ENCODE measurements at places on chromosomes 6 and 20.

- DNase-seq, result no peak
Measured at GRCh38 chr6:56102216-56102615, 145.2 kb downstream of the COL21A1 start.

DNA sequence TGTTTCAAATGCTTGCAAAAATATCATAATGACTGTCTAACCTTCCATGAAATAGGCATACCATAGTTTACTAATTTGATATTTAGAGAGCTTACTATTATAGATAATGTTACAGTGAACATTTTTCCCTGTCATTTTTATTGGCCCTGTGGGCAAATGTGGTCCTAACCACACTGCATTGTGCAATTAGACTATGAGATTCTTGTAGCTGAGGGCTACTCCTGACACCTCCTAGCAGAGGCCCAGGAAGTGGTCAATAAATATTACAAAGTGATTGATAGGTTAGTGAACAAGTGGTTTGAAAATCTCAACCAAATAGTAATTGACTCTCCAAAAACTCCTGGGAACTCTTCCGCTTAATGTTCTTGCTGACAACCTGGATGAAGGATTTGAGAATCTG, 160.5 kb upstream of the KCNG1 start:
- no peak for DNase-seq

GRCh38 chr6:31734821-31735406, 1.4 kb downstream of the CLIC1 start:
- DNase-seq, result no peak

DNA sequence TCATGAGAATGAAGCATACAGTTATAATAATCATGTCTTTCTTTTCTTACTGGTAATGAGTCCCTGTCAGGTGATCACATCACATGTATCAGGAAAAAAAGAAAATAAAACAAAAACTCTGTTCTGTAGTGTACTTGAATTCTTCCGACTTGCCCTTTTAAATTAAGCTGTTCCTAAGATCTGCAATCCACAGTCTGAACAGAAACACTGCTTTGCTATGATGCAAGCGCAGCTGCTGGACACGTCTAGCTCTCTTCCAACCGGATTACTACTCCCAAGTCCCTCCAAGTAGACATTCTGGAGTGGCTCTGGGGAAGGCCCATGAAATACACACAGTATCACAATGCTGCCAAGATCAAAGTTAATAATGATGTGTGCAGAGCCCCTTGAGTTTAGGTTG, 83.7 kb downstream of the FYN start:
- no peak for DNase-seq

GRCh38 chr6:84422380-84422968, 195.0 kb upstream of the CEP162 start:
- DNase-seq, result no peak

GRCh38 chr6:4366635-4367395, 231.4 kb upstream of the ECI2 start:
- DNase-seq, result no peak

GRCh38 chr6:104281370-104281769, 578.3 kb downstream of the HACE1 start:
- no peak for DNase-seq

DNA sequence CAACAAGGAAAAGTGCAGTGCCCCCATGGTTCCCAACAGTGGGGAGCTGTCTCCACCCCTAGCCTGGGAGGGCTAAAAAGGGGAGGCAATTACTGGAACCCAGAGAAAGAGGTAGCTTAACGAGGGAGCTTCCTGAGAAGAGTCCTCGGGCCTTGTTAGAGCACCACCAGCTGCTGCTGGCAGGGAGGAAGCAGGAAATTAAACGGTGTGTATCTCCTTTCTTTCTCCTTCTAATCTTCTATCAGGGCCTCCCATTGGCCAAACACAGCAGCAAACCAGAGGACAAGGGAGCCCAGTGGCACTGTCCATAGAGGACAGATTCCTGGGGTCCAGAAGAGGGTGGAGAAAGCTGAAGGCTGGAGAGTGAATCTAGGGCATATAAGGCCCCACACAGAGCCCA, 7.6 kb upstream of the BTN2A2 start:
- no peak for DNase-seq

DNA sequence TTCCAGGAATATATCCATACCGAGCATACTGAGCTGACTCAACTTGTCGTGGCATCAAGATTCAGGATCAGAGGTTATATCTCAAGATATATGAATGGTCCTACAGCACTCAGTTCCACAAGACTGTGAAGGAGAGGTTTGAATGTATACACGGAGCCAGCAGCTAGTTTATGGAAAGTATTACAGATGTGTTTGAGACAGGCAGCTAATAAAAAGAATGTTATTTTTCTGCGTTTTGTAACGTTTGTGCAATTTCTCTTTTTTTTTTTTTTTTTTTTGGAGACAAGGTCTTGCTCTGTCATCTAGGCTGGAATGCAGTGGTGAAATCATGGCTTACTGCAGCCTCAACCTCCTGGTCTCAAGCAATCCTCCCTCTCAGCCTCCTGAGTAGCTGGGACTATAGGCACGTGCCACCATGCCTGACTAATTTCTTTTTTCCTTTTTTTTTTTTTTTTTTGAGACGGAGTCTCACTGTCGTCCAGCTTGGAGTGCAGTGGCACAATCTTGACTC, 3.4 kb upstream of the FAM110A start:
- DNase-seq, result no peak

- no peak for DNase-seq
Measured at GRCh38 chr6:20918868-20919267, 384.6 kb downstream of the CDKAL1 start.

GRCh38 chr6:167963589-167964057, 33.8 kb upstream of the KIF25 start:
- no peak for DNase-seq

DNA sequence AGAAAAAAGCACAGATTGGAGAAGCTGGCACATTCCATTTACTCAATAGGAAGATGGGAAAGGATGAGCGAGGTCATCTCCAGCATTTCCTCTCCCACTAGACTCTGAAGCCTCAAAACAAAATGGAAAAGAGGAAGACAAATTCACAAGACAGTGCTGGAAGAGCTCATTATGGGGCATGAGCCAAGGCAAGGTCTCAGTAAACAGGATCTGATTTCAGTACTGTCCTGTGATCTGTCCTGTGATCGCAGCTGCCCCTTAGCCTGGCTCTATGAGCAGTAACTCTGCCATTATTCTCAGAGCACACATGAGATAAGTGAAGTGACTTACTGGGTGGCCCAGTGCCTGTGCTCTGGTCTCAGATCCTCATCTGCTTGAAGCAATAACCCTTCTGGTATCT, 68.1 kb upstream of the SLC4A11 start:
- no peak for DNase-seq

- DNase-seq, result no peak
Measured at GRCh38 chr20:15196547-15197255, 859.3 kb upstream of the FLRT3 start.

DNA sequence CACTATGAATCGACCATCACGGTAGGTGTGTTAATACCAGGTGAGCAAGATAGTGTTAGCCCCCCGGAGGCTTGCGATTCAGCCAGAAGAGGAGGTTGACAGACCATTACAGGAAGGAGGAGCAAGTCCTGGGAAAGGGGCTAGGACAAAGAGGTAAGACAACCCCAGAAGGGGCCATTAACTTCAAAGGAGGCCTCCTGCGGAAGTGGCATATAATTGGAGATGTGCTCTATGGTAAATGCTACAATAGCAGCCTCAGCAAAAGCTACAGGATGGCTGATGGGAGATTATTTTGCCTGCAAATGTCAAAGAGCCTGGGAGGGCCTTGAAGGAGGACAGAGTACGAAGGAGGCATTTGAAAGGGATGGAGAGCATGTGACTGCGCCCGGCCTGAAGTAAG, 108.6 kb upstream of the CITED2 start:
- no peak for DNase-seq

DNA sequence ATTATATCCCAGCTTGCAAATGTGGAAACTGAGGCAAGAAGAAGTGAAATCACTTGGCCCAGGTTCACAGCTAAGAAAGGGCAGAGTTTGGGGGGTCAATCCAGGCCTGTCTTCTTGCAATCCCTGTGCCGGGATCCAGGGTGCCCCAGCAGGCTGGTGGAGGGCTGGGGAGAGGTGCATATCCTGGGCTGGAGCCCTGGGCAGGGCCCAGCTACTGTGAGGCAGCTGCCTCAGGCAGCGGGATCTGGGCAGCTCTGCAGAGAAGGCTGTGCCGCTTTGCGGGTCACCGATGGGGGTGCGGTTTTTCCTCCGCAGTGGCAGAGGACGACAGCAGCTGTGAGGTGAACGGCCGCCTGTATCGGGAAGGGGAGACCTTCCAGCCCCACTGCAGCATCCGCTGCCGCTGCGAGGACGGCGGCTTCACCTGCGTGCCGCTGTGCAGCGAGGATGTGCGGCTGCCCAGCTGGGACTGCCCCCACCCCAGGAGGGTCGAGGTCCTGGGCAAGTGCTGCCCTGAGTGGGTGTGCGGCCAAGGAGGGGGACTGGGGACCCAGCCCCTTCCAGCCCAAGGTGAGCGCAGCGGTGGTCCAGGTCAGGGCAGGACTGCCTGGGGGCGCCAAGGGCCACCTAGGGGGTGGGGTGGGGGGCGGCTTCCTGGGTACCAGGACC, 9.4 kb downstream of the CCN5 start:
- no peak for DNase-seq

GRCh38 chr6:142827991-142828390, 117.0 kb downstream of the HIVEP2 start:
- no peak for DNase-seq

- DNase-seq, result no peak
Measured at GRCh38 chr6:22363166-22363713, 66.4 kb upstream of the PRL start.

- no peak for DNase-seq
Measured at GRCh38 chr6:140538926-140539325, 1164.5 kb upstream of the CITED2 start.

DNA sequence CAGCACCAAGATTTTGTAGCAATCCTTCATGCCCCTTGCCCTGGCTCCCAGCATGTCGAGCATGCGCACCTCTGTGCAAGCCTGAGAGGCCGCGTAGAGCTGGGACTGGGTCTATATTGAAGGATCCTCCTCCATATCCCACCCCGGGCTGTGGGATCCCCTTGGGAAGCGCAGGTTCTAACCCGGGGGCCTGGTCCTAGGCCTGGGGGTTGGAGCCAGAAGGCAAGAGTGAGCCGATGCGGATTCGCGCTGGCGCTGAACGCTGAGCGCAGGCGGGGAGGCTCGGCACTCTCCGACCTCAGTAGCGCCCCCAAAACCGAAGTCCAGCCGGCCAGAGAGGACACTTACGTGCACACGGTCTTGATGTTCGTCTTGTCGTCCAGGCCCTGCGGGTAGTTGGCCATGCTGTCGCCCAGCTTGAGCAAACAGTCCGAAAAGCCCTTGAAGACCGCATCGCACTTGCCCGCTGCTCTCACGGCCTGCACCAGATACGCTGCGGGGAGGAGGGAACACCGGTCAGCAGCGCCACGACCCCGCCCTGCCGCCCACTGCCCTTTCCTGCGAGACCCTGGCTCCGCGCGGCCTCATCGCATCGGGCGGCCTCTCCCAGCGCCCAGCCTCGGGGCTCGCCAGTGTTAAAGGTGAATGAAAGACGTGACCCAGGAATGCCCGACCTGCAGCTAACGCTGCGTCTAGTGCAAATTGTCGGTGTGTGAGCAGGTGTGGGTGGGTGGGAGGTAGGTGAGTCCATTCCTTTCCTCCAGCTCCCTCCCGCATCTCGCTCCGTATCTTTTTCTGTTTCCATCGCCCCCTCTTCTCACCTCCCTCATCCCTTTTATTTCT, 4.5 kb downstream of the NRN1 start:
- DNase-seq, result no peak

DNA sequence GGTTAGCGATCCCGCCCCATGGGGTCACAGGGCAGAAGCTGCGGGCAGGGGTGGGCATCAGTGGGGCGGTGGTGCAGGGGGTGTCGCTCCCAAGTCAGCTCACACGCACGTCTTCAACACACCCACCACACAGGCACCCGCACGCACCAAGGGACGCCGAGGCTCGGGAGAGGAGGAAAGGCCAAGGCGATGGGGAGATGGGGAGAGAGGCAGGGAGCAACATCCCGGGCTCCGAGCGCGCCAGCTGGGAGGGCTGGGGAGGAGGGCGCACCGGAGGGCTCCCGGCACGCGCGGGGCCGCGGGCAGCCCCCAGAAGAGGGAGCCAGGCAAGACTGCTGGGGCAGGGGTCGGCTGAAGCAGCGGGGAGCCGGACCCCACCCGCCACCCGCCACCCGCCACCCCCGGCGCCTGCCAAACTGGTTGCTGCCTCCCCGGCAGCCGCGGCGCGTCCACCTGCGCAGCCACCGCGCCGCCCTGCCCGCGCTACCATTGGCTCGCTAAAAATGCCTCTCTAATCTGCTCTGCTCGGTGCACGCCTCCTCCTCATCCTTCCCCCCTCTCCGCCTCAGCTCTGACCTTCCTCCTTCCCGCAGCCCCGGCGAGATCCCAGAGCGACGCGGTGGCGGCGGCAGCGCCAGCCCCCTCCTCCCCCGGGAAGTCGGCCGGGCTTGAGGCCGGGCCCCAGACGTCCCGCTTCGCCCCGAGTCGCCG, at the start of gene PACSIN1:
TSS of gene PACSIN1 (plus strand) at position 546 of the 711 bp plus-strand sequence. CDS start 60,230 bp downstream, outside the sequence.
- no peak for DNase-seq

- DNase-seq, result no peak
Measured at GRCh38 chr20:16415071-16416053, 157.9 kb downstream of the KIF16B start.

- no peak for DNase-seq
Measured at GRCh38 chr6:39803872-39804271, 11.7 kb downstream of the DAAM2 start.

GRCh38 chr6:136921936-136922684, at the start of gene SLC35D3:
Gene SLC35D3, plus strand, starts transcription at chr6:136922301. Its CDS starts 128 bp downstream, at chr6:136922429.
- no peak for DNase-seq

- DNase-seq, result no peak
Measured at GRCh38 chr6:132464538-132465256, 48.2 kb downstream of the STX7 start.

DNA sequence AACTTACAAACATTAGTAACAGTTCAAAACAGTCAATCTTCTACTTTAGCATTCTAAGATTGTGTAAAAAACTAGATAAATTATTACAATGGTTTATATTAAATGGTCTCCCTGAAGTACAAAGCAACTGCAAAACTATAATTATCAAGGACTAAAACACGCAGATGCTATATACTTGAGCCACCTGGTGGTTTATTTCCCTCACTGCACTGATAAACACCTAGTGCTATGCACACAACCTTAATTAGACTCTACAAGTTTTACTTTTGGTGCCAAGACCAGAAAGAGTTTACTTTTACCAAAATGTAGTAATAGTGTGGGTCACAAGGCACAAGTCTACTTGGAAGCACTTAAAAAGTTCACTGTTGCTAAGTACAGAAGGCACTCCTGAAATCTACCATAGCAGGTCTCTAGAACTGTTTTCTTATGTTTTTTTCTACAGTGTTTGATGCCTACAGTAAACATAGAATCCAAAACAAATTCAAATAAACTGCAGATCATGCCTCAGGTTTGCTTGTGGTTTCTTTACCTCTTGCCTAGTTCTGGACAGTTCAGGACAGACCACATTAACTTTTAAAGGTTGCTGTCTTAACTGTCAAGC, 49.2 kb downstream of the GMDS start:
- no peak for DNase-seq
